ENCODE measurements at places on chromosomes 16 and 17.

DNA sequence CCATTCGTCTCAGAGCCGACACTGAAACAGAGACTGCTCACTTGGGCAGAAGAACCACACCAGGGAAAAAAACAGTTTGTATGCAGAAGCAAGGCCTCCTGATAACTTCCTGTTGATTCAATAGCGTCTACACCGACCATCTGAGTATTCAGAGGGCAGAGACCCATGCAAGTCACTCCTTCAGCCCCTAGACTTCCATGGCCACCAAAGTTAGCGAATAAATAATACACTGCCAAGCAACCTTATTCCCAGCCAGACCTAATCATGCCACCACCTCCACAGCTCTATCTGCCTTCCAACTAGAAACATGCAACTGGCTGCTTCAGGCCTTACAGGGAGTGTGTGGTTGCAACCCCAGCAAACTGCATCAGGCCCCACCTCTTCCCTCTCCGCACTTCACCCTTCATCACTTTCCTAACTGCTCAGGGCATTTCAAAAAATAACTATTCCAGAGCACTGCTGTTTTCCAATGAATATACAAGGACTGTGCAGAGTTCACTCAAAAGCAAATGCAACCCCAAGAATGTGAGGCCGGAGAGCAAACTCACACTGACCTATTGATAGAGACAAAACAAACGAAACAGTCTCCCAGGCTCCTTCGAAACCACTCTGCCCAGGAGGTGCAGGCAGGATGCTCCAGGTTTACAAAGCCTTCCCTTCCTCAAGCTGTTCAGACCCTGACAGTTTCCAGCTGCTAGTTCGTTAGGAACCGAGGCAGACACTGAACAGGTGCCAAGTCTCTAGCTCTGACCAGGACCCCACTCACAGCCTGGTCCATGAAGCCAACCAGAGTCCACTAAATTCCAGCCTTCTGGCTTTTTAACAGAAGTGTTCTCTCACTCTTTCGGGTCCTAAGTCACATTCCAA lies 3.6 kb downstream of the USP7 start:
- no peak for DNase-seq

GRCh38 chr16:27226976-27227705 lies 23.8 kb downstream of the KDM8 start:
- no peak for DNase-seq

GRCh38 chr16:12542818-12543699 lies 260.6 kb downstream of the CPPED1 start:
- no peak for DNase-seq

GRCh38 chr16:21613361-21613760 lies 14.0 kb downstream of the METTL9 start:
- DNase-seq: no peak

DNA sequence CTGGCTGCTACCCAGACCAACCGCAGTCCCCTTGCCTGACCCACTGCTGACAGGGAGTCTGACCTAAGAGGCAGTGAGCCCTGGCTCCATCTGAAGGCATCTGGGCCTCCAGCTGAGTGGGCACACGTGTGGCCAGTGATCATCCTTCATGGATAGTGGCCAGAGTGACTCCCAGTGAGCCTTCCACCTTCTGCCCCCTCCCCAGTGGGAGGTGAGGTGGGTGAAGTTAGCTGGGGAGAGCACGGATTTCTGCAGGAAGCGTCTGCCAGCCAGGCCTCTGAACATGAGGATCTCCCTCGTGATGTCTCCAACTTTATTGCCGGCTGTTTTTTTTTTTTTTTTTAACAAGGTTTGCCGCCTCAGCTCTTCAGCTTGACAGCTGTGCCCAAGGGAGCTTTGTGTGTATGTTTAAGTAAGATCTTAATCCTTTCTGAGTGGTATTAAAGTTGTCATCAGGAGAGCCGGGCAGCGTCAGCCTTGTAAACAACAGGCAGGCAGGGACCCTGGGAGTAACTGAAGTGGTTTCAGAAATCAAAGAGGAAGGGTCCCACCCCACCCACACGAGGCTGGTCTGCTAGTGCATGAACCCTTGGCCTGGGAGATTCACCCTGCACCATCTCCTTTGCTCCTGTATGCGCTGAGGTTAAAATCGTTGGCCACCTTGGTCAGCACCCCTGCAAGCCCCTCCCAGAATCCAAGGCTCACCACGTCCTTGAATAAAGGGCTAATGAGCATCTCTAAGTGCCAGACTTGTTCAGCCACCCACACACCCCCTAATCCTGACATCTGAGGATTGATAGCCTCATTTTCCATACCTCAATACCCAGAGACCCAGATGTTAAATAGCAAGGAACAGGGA lies 33.3 kb downstream of the RHBDL3 start:
- no peak for DNase-seq

DNA sequence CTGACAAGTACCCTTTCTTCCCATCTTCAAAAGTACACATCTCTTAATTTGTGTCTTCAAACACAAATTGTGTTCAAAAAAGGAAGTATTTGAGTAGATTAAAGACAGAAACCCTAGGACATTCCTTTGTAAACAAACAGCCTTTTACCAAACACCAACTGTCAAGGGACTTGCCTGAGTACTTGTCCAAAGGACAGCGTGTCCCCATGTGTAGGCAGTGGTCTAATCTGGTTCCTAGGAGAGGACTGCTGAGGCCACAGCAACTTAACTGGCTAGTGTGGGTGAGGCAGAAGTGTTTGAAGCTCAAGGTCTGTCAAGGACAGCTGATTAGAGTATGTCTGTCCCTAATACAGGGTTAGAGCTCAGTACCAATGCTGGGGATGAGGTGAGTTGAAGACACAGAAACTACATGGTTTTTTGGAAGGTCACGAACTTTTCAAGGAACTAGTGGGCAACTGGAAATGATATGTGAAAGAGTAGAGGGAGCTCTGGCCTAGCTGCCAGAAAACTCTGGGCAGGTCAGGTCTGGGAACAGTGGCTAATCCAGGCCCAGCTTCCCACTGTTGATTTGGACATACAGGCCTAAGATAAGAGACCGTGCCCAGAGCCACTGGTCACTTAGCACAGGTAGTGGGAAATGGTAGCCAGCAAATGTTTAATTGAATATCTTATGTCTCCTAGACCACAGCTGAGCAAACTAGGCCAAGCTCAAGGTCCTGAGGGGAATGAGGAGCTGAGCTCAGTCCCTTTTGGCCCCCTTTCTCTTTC lies 10.1 kb downstream of the HMOX2 start:
- no peak for DNase-seq

DNA sequence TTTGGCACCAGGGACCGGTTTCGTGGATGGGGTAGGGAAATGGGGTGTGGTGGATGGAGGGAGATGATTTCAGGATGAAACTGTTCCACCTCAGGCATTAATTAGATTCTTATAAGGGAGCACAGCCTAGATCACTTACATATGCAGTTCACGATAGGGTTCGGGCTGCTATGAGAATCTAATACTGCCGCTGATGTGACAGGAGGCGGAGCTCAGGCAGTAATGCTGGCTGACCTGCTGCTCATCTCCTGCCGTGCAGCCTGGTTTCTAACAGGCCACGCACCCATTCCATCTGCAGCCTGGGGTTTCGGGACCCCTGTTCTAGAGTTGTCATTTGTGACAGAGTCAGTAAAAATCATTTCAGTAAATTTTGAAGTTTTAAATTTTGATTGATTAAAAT lies 99.7 kb downstream of the CHD9 start:
- DNase-seq: no peak

- DNase-seq: no peak
These were observed 11.7 kb downstream of the SGCA start for GRCh38 chr17:50177476-50177875.

DNA sequence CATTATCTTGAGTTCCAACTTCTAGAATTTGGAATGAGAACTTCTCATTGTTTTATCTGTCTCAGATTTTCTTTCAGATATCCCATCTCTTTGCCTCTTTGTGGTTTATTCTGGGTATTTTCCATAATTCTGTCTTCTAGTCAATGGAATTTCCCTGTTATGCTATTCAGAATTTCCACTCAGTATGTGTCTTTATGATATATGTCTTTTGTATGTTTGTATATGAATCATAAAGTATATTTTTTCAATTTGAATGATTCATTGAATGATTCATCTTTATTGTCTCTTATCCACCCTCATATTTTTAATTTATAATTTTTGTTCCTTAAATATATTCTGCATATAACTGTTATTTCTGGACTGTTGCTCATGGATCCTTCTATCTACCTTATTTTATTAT lies 729.7 kb upstream of the GOT2 start:
- DNase-seq: no peak

- no peak for DNase-seq
These were observed 12.9 kb upstream of the SEC14L1 start for GRCh38 chr17:77127735-77128361.

GRCh38 chr17:2222301-2222700 lies 81.3 kb downstream of the SMG6 start:
- no peak for DNase-seq
